ENCODE measurements at places on chromosomes 3 and 15.
A peak's percentile ranks its signal among the peaks of the same experiment; 100 is the strongest.

DNA sequence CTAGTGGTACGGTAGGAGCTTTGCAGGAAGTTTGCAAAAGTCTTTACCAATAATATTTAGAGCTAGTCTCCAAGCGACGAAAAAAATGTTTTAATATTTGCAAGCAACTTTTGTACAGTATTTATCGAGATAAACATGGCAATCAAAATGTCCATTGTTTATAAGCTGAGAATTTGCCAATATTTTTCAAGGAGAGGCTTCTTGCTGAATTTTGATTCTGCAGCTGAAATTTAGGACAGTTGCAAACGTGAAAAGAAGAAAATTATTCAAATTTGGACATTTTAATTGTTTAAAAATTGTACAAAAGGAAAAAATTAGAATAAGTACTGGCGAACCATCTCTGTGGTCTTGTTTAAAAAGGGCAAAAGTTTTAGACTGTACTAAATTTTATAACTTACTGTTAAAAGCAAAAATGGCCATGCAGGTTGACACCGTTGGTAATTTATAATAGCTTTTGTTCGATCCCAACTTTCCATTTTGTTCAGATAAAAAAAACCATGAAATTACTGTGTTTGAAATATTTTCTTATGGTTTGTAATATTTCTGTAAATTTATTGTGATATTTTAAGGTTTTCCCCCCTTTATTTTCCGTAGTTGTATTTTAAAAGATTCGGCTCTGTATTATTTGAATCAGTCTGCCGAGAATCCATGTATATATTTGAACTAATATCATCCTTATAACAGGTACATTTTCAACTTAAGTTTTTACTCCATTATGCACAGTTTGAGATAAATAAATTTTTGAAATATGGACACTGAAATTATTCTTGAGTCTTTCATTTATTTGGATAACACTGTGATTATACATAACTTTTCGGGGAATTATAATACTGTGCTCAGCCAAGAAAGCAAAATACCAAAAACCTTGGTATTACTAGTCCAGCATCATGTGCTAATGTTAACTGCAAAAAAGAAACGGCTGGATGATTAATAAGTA is 2.2 kb downstream of the SOX2 start:
- DNase-seq: no peak

DNA sequence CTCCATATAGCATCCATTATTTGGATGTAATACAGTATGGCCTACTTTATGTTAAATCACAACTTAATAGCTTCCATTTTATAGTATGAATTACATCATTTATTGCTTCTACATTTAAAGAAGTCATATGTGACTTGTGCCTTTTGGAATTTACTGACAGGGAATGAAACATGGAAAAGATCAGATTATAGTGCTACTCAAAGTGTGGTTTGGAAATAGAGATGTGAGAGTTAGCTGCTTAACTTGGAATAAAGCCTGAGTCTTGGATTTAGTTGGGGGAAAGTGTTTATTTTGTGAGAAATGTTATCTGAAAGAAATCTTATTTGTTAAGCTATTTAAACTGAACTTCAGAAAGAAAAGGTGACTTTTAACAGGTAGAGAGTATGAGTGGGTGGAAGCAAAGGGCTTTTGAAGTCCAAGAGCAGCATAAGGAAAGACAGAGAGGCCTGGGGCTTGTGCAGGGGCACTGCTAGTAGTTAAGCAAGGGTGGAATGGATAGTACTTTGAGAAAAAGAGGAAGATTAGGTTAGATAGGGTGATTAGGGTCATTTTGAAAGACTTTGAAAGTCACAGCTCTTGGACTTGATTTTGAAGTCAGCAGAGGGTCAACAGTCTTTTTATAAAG is 60.5 kb downstream of the SLMAP start:
- no peak for DNase-seq

GRCh38 chr3:159775372-159775961 is 213.2 kb upstream of the IL12A start:
- peak; percentile 54 for DNase-seq

DNA sequence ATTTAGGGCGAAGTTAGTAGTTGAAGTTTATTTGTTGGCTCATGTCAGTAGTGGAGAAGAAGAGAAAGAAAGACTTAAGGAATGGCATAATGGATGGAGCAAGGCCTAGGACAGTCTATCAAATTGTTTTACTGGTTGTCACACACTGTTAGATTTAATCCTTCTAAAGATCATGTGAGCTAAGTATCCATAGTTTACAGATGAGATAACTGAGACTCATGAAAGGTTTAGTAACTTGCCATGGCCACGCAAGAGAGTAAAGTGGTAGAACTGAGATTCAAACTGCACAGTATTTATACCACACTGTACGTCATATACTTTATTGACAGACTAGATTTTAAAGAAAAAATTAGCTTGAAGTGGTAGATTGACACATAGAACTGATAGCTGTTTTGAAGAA is 11.4 kb downstream of the SPRED1 start:
- no peak for DNase-seq

DNA sequence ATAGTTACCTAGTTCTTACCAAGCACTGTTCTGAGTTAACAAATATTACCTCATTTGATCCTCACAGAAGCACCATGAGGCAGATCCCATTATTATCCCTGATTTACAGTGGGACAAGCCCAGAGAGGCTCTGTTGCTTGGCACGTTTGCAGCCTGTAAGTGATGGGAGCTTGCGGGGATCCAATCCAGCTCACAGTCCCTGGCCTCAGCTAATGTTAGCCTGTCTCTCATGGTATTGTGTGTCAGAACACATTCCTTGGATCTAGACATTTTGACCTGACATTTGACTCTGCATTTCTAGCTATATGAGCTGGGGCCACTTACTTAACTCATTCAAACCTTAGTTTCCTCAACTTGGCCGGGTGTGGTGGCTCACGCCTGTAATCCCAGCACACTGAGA is 246.9 kb upstream of the LRTM1 start:
- DNase-seq: no peak

- no peak for DNase-seq
Observed at GRCh38 chr3:50211930-50212329, 6.9 kb downstream of the SLC38A3 start.

GRCh38 chr3:106628407-106628806 is 748.8 kb upstream of the CCDC54 start:
- DNase-seq: no peak

GRCh38 chr15:67549736-67550135 is 7.2 kb downstream of the MAP2K5 start:
- DNase-seq: no peak

- DNase-seq: no peak
Observed at GRCh38 chr3:172654470-172654869, 56.4 kb downstream of the NCEH1 start.

DNA sequence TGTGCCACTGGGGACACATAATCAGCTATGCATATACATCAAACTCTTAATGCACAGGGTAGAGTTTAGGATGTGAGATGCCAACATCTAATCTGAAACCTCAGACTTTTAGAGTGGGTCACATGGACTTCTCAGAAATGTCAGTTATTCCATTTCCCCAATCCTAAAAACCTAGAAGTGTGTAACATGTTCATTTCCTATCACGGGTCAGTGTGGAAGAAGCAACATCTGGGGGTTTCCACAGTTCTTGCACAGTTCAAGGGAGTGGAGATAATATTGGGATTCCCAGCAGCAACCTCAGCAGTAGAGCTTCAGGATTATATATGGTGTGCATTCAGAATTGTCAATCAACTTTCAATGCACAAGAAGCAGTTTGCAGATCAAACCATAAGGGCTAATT is 44.4 kb upstream of the SPRED1 start:
- DNase-seq: no peak

DNA sequence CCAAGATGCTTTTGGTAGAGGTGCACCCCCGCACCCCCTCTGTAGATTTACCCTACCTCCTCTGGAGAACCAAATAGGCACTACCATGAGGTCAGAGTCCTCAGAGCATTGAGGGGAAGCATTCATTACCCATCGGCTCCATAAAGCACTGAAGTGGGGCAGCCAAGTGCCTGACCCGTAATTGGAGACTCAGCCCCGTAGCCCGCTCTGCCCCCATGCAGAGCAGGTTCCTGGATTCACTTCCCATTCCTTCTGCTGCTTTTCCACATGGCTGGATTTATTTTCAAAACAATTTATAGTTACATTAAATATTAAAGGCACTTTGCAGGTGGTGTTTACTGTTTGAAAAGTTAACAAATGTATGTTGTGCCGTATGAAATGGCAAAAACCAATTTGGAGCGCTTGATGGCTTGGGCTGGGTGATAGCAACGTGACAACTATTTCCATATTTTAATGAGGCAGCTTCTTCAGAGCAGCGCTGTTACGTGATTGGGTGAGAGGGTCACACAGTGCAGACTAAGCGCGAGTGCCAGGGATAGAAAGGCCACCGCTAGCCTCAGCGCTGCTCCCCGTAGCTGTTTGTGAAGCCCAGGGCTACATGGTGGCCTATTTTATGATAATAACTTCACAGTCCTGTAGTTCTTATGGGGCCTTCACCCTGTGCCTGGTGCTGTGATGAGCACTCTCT is 373.8 kb upstream of the PROK2 start:
- DNase-seq: no peak

- no peak for DNase-seq
Observed at GRCh38 chr15:92130244-92130643, 263.4 kb upstream of the ST8SIA2 start.

GRCh38 chr3:18745472-18745871 is 320.3 kb upstream of the SATB1 start:
- DNase-seq: no peak

GRCh38 chr15:94370936-94371285 is 139.6 kb downstream of the MCTP2 start:
- no peak for DNase-seq

GRCh38 chr15:70791259-70791658 is 27.9 kb upstream of the UACA start:
- DNase-seq: no peak

- no peak for DNase-seq
Observed at GRCh38 chr3:23312866-23313265, 109.7 kb downstream of the UBE2E2 start.

- no peak for DNase-seq
Observed at GRCh38 chr3:127959873-127960272, 44.8 kb downstream of the KBTBD12 start.

GRCh38 chr15:80367094-80367493 is 37.1 kb upstream of the ARNT2 start:
- no peak for DNase-seq

DNA sequence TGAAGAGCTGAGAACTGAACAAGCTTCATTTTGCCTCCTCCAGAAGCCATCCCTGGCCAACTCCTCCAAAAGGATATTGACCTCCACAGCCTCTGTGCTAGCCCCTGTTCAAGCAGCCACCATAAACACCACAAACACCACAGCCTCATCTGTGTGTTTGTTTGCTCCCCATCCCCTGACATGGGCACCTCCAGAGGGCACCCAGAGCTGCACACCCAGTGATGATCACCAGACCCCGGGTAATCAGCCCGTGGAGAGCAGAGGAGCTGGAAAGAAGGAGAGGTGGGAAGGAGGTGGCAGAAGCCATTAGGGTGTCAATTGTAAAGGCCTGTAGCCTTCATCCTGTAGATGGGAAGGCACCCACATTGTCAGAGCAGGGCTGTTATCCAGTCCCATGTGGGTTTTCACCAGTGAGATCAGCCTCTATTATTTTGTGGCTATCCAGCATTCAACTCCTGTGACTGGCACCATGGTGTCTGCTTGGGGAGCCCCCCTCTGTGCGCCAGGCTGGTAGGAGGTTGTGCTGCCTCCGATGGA is 6.8 kb upstream of the WNT7A start:
- DNase-seq: no peak

DNA sequence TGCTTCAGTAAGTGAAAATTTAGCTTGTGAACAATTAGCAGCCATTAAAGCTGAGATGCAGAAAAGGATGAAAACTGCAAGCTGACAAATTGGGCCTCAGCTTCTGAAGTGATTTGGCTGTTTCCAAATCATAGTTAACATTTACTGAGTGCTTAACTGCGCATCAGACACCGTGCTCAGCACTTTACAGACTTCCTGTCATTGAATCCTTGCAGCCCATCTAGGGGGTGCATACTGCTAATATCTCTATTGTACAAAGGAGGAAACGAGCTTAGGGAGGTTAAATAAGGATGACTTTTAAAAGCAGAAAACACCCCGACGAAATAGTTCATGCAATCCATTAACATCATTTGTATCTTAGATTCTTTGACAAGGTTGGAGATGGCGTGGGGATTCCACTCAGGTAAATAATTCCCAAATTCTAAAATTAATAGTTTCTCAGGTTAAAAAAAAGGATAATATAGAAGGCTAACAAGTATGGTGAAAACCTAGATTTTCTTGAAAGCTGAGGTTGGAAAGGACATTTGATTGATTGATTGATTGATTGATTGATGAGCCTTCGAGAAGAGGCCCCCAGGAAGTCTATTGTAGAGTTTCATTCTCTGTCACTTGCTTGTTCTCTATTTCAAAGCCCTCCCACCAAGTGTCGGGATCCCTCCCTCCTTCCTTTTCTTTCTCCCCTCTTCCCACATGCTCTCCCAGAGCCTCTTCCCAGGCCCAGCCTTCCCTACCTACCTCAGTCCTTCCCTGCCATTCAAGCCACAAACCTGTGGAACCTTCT is 23.5 kb upstream of the EPHB3 start:
- no peak for DNase-seq

GRCh38 chr15:58387130-58387529 is 44.7 kb upstream of the LIPC start:
- DNase-seq: no peak

DNA sequence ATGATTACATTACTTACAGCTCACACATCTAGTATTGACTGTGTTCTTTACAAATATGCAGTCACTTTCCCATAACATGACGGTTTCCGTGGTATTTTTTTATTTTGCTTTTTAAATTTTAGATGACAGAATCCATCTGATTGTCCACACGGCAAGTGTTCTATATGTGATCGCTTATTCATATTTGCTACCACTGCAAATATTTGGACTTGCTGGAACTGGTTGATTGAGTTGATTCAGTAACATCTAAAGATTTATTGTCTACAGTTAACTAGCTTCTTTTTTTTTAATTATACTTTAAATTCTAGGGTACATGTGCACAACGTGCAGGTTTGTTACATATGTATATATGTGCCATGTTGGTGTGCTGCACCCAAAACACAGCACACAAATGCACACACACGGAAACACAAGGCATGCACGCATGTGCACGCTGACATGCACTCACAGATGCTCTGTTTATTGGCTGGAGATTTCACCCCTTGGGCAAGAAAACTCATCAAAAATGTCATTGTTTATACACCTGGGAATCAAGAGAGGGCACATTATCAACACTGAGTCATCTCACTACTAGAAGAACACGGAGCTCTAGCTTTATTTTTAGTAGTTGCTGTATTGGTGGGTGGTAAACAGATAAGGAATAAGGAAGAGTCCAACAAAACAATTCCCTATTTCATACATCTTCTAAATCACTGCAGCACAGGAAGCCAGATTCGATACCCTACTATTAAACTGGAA is 16.4 kb downstream of the ARRDC4 start:
- no peak for DNase-seq

GRCh38 chr15:36175186-36175740 is 404.2 kb upstream of the CDIN1 start:
- DNase-seq: no peak
